Omental fat pad (tissue), 4 donors: ENCODE measurements at places on chromosomes 13 and 19.

GRCh38 chr13:40236566-40237168, 429.8 kb downstream of the FOXO1 start:
- DNase-seq, result no peak

GRCh38 chr19:48810151-48810550, 678 bp downstream of the BCAT2 start:
- no peak for DNase-seq

- DNase-seq, result no peak
These were observed 192.5 kb downstream of the NDFIP2 start for GRCh38 chr13:79673310-79673992.

DNA sequence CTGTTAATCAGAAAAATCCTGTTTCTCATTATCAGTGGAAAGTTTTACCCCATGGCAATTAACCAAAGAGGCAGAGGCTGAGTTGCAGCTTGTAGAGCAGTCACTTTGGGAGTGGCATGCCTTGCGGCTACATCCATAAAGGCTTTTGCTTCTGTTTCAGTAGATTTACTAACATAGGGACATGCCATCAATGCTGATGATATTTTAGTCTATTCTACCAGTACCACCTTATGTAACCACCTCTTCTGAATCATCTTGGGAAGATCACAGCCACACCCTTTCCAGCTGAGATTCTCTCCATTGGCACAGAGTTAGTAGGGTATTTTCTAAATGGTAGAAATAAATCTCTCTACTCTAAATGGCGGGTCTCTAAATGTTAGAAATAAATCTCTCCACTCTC, 37.5 kb downstream of the POSTN start:
- DNase-seq, result no peak

DNA sequence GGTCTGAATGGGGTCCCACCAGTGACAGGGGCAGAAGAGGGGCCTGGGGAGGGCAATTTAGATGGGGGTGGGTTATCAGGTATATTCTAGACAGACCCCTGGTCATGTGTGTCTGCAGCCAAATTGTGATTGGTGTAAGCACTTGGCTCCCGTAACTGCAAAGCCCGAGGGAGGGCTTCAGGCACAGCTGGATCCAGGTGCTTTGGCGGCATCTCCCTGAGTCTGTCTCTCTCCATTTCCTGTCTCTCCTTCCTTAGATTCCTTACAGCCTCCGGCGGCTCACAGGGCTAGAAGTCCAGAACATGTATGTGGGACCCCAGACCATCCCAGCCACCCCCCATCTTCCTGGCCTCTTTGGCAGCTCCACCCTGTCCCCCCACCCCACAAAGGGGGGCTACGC, 31.4 kb downstream of the DHX34 start:
- DNase-seq, result no peak

GRCh38 chr13:79185580-79185979, 220.5 kb downstream of the RBM26 start:
- no peak for DNase-seq

- DNase-seq, result no peak
These were observed 708.8 kb downstream of the UQCRFS1 start for GRCh38 chr19:28504139-28504538.

- DNase-seq, result no peak
These were observed 208.0 kb downstream of the LHFPL6 start for GRCh38 chr13:39394796-39395678.

GRCh38 chr19:49161987-49162386, 4.4 kb downstream of the TRPM4 start:
- DNase-seq, result no peak

DNA sequence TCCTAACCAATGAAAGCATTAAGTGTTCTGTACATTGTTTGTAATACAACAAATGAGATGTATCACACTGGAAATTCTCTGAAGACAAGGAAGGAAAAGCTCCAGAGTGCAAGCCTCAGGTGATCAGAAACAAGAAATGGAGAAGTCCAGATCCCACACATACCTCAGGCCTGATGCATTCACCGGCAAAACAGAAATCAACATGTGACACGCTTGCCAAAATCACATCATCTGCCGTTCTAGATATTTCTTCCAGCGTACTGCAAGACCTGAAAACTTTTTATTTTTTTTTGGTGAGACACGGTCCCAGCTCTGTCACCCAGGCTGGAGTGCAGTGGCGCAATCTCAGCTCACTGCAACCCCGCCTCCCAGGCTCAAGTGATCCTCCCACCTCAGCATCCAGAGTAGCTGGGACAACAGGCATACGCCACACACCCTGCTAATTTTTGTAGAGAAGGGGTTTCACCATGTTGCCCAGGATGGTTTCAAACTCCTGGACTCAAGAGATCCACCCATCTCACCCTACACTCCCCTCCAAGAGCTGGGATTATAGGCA, 48.6 kb downstream of the FOXO1 start:
- no peak for DNase-seq

DNA sequence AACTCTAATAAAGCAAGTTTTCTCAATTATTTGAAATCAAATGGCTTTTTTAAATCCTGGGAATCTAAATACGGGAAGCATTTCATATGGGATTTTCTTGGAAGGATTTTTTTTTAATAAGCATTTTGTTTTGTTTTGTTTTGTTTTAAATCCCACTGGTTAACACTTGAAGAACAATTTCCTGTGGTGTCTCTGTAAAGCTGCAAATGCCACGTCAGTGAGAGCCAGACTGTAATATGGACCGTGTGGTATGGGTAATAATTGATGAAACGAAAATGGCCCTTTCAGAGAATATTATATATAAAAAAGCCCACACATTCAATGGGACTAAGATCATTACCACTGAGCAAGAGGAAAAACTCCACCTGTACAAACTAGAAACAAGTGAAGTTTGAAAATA, 33.9 kb upstream of the MIR17HG start:
- no peak for DNase-seq

GRCh38 chr13:36086117-36086516, 45.1 kb downstream of the DCLK1 start:
- no peak for DNase-seq

GRCh38 chr19:18266771-18267686, 7.2 kb downstream of the IQCN start:
- no peak for DNase-seq

GRCh38 chr13:96650301-96650886, 343.9 kb downstream of the OXGR1 start:
- DNase-seq, result no peak

GRCh38 chr19:44600466-44600865, 12.9 kb upstream of the IGSF23 start:
- no peak for DNase-seq

- no peak for DNase-seq
These were observed 268.5 kb downstream of the MYO16 start for GRCh38 chr13:108897955-108898354.

DNA sequence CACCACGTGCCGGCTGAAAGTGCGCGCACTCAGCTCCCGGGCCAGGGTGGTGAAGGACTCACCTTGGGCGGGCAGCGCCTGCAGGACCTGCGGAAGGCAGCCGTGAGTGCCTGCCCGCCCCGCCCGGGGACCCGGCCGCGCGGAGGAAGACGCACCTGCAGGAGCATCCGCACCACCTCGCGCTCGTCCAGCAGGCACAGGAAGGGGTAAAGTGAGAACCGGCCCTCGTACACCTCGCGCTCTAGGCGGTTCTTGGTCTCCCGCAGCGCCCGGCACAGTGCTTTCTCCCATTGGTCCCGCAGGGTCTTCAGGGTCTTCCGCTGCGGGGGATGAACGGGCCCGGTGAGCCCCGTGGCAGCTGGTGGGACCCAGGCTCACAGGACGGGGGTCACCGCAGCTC, 10.7 kb downstream of the POLRMT start:
- DNase-seq, result no peak

DNA sequence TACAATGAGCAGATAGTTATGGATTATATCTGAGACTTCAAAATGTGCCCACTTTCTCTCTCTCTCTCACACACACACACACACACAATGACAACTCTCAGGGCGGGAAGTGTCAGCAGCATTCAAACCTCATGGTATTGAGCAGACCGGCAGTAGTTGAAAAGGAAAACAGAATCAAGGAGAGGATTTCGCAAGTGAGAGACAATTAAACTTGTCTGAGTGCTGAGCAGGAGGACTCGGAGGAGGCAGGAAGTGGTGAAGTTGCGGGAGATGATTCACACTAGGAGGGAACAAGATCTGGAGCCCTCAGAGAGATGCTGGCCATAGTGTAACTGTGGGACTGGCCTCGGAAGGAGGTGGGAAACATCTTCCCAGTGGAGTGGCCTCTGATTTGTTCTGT, 353.1 kb downstream of the EFNB2 start:
- DNase-seq, result no peak

DNA sequence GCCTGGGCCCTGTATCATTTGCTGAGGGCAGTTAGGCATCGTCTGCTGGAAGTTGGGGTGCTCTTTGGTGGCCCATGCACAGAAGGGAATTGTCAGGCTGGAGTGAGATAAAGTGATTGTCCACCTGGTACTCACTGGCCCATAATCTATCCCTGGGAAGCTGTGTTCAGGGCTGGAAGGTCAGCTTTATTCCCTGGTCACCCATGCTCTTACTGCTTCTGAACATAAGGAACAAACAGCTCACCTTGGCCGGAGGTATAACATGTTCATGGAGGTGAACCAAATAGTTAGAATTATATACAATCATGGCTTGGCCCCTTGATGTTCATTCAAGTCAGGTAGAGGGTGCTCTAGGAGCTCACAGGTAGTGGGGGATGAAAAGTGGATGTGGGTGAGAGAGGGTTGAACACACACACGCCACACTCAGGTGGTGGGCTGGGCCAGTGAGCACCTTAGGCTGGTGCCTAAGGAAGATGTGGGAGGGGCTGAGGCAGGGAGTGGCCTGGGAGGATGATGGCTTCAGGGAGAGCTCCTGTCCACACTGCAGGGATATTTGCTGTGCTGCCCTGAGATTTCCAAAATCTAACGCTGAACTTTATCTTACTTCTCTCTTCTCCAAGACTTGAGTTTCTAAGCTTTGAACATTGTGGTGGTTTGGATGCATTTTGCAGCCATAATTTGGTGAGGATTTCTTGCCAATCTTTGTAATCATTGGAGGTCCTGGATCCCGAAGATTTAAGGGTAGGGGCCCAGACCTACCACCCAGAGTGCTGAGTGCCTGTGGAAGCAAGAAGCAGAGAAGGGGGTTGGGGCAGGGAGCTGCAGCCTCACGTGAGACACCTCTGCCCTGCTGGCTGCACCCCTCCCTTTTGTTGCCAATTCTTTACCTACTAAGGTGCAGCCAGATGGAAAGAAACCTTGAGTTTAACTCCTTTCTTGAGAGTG, 420.6 kb downstream of the ZNF536 start:
- no peak for DNase-seq

DNA sequence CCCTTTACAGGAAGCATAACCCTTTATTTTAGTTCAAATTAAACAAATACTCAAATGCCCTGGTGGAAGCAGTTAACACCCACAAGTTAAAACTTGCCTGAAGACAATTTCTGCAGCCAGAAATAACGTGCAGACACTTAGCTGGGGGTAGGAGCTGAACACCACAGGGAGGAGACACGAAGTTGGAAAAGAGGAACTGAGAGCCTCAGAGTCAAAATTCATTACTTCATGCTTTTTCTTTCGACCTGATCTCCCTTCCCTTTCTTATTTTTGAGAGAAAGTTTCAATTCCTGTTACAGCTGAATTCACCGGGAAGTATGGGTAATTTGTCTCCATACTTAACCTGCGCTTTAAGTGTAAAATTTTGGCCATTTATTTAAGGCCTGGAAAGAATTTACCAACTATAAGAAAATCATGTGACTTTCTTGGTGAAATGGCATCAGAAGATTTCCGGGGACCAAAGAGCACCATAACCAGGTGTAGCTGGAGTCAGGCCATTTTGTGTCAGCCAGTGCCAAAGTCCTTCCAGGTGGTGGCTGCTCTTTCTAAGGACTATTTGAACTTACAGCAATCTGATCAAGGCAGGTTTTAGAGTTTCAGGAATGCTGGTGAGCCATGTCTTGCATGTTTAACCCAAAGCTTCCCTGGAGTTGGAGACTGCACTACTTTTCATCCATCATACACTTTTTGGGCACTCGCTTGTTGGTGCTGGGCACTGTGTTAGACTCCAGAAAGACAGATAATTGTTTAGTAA, 46.5 kb upstream of the RCBTB2 start:
- DNase-seq, result no peak

DNA sequence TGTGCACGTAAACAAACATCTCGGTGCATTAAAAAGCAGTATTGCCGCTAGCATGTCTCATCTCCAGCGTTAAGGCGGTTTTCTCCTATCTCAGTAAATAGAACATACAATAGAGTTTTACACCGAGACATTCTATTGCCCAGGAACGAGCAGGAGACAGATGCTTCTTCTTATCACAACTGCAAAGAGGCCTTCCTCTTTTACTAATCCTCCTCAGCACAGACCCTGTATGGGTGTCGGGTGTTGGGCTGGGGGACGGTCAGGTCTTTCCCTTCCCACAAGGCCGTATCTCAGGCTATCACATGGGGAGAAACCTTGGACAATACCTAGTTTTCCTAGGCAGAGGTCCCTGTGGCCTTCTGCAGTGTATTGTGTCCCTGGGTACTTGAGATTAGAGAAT, 21.2 kb downstream of the ZNF233 start:
- no peak for DNase-seq

- DNase-seq, result no peak
These were observed 16.9 kb downstream of the IZUMO4 start for GRCh38 chr19:2113439-2114211.

DNA sequence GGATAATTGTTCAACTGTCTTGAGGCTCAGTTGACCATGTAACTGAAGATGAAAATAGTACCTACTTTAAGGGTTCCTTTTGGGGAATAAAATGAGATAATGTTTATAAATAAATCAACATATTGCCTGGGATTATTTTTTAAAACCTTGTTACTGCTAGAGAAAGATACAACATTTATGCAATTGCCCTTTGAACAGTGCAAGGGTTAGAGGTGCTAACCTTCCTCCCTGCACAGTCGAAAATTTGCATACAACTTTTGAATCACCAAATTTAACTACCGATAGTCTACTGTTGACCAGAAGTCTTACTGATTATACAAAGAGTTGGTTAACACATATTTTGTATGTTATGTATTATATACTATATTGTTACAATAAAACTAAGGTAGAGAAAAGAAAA, 750.0 kb downstream of the EFNB2 start:
- no peak for DNase-seq

DNA sequence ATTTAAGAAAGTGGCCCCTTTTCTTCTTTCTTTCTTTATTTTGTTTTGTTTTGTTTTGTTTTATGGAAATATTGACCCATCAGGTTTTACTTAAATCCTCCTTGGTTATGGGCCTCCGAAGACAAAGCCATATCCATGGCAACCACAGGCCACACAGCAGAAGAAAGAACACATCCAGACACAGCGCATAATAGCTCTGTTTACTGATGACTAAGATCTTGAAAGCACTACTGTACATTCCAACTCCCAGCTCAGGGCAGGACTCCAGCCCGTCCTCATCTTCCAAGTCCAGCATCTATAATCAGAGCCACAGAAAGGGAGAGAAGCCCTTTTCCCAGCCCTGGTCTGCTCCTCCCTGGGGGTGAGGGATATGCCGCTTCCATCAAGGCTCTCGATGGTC, 84.3 kb downstream of the NUFIP1 start:
- DNase-seq, result no peak

DNA sequence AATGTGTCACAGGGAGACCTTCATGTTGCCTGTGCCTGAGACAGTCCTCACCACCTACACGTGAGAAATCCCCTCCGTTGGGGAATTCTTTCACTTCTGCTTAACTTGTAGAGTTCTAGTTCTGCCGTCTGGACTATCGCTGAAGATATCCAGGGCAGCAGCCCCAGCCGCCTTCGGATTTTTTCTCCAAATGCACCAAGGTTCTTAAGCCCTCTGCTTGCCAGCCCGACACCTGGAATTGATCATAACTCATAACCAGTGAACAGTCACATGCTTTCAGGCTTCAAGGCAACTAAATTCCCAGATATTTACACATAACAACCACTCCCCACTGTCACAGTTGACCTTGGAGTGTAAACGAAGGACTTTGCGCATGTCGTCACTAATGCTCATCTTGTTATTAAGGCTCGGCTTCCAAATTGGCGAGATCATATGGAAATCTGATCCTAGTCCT, 114.4 kb downstream of the RAB20 start:
- DNase-seq, result no peak
